ENCODE measurements at places on chromosomes 3 and 15.
A peak's percentile ranks its signal among the peaks of the same experiment; 100 is the strongest.

- peak; percentile 5 for DNase-seq
Measured at GRCh38 chr3:126541628-126542339, 16.9 kb downstream of the C3orf22 start.

DNA sequence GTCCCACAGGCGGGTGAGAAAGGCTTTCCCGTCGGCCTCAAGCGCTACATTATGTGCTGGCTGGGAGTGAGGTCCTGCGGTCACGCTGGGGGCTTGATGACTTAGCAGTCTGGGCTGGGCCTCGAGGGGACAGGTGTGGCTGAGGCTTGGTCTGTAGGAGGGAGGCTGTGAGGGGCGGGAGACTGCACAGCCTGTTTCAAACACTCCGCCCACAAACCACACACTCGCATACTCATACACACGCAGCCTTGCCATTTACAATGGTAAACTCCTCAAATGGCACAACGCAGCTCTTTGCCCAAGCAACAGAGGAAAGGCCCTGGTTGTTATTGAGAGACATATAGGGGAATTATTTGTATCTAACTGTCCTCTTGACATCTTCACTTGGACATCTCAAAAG, 32.4 kb upstream of the RASGRF1 start:
- no peak for DNase-seq

GRCh38 chr3:60355825-60356224, 895.4 kb downstream of the FHIT start:
- no peak for DNase-seq

DNA sequence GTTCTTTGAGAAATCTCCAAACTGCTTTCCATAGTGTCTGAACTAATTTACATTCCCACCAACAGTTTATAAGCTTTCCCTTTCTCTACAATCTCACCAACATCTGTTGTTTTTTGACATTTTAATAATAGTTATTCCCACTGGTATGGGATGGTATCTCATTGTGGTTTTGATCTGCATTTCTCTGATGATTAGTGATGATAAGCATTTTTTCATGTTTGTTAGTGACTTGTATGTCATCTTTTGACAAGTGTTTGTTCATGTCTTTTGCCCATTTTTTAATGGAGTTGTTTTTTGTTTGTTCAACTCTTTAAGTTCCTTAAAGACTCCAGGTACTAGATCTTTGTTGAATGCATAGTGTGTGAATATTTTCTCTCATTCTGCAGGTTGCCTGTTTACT, 116.6 kb upstream of the TSC22D2 start:
- DNase-seq = no peak

DNA sequence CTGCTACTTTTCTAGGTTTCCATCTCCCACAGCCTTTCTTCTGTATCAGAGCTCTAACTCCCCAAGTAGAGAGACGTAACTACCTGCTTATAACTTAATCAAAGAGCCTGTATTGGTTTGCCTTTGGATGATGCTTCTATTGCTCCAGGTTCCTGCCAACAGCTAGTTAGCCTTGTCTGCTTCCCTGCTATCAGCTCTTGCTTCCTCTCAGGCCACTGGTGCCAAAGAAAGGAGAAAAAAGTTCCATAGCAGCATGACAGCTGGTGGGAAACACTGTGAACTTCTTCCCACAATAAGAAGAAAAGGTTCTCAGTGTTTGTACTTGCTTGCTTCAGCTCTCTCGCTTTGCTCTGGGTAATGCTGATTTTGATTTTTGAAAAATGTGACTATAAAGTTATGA, 206.6 kb downstream of the GBE1 start:
- no peak for DNase-seq

DNA sequence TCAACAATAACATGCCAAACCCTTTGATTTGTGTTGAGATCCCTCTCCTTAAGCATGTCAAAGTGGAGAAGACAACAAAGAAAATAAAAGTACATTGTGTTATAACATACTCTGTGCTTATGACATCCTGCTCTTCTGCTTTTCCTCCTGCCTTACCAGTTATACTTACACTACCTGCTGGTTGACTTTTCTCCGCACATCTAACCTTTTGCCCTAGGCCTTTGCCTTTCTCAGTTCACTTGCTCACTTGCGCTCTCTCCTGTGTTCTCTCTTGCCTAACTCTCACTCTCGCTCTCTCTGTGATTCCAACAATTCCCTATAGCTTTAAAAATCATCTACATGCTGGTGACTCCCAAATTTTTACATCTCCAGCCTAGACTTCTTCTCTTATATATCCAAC, 5.7 kb downstream of the DNAH12 start:
- DNase-seq = no peak

DNA sequence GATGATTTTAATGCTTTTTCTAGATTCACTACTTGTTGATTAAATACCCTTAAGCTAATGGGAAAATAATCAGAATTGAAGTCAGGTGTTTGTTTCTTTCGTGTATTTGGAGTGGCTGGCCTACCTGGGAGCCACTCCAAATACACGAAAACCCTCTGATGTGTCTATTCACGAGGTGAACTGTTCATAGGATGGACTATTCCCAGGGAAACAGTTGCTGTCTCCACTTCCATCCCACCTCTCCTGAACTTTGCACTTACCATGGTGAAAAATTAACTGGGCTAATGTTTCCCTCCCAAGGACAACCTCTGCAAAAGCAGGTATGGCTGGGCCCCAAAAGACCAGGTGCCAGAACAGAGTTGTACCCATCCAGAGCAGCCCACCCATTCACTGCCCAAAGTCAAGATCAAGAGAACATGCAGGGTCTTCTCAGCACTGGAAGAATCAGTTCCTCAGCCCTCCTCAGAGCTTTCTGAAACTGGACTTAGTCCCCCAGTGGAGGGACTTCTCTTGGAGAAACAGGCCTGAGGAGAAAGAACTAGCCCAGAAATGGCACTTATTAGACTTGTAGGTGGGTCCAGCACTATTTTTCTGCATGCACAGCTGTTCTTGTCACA, 2.9 kb upstream of the SMAD3 start:
- peak; percentile 65 for DNase-seq

- DNase-seq = no peak
Measured at GRCh38 chr15:67707520-67708283, 117.6 kb upstream of the SKOR1 start.

GRCh38 chr3:99776516-99777209, 41.0 kb upstream of the CMSS1 start:
- no peak for DNase-seq

GRCh38 chr3:63654211-63654610, 1.7 kb downstream of the SNTN start:
- no peak for DNase-seq

DNA sequence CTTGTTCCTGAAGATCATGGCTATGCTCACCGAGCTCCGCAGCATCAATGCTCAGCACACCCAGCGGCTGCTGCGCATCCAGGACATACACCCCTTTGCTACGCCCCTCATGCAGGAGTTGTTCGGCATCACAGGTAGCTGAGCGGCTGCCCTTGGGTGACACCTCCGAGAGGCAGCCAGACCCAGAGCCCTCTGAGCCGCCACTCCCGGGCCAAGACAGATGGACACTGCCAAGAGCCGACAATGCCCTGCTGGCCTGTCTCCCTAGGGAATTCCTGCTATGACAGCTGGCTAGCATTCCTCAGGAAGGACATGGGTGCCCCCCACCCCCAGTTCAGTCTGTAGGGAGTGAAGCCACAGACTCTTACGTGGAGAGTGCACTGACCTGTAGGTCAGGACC, 35.2 kb downstream of the NR1I2 start:
- no peak for DNase-seq

DNA sequence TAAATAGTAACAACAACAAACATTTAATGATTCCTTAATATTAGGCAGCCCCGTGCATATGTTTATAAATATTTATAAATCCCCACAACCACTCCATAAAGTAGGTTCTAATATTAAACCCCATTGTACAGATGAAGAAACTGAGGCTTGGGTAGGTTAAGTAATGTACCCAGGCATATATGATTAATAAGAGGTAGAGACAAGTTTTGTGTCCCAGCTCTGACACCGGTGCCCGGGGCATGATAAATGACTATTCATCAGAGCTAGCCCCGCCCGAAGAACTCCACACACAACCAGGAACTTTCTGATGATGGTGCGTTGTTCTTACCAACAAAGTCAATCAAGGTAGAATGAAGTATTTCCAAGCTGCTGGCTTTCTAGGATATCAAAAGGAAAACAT, 19.4 kb downstream of the CDCP1 start:
- no peak for DNase-seq

GRCh38 chr3:189902230-189903186, 218.2 kb downstream of the P3H2 start:
- DNase-seq = no peak

GRCh38 chr3:144482876-144483275, 511.3 kb downstream of the DIPK2A start:
- DNase-seq = no peak

DNA sequence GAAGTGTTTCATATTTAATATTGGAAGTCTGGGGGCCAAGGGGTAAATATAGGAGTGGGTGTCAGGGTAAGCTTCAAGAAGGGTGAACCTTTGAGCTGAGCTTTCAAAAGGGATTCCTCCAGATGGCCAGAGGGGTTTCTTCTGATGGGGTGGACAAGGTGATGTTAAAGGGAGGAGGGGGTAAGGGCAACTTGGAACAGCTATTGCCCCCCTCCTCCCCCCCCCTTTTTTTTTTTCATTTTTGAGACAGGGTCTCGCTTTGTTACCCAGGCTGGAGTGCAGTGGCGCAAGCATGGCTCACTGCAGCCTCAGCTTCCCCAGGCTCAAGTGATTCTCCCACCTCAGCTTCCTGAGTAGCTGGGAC, 2.1 kb upstream of the TTLL3 start:
- DNase-seq = no peak

GRCh38 chr15:88651971-88652370, 13.2 kb downstream of the ISG20 start:
- DNase-seq = peak; percentile 16

DNA sequence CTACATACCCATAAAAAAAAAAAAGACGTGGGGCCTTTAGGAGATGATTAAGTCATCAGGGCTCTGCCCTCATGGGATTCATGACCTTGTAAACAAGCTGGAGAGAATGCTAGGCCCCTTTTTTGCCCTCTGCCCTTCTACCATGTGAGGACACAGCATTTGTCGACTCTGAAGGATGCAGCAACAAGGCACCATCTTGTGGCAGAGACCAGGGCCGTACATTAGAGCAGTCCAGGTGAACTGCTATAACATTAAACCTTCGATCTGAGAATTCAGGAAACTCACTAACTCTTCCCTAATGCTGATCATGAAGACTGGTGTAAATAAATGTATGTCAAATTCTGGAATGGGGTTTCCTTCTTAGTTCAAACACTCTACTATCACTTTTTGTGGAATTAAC, 30.7 kb upstream of the SIAH2 start:
- no peak for DNase-seq

- DNase-seq = no peak
Measured at GRCh38 chr3:102525624-102526023, 90.8 kb downstream of the ZPLD1 start.

DNA sequence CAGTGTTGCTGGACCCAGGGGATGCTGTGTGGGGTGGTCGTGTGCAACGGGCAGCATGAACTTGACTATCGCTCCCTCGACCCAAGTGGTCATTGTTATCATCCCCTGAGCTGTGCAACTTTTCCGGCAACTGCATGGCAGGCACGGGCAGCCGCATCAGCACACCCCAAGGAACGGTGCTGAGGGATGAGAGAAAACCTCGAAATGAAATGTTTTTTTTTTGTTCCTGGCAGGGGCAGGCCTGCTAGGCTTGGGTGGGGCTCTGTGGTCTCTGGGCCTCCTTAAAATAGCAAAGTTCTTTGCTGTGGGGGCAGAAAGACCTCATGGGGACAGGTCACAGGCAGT, 51.4 kb downstream of the CORO2B start:
- no peak for DNase-seq

- DNase-seq = no peak
Measured at GRCh38 chr3:106213954-106214353, 345.1 kb upstream of the CBLB start.
